Stimulated activated CD8-positive, alpha-beta memory T cell treated with anti-CD3 and anti-CD28 coated beads, Interleukin-15, amount 100 ng/mL, for 48 hours (primary cell): ENCODE measurements at places on chromosomes 12 and 14.

GRCh38 chr14:34180869-34181268 is 230.0 kb upstream of the EGLN3 start:
- DNase-seq, result no peak

- no peak for DNase-seq
These were observed 1201.4 kb upstream of the TMEM132C start for GRCh38 chr12:127065595-127065994.

DNA sequence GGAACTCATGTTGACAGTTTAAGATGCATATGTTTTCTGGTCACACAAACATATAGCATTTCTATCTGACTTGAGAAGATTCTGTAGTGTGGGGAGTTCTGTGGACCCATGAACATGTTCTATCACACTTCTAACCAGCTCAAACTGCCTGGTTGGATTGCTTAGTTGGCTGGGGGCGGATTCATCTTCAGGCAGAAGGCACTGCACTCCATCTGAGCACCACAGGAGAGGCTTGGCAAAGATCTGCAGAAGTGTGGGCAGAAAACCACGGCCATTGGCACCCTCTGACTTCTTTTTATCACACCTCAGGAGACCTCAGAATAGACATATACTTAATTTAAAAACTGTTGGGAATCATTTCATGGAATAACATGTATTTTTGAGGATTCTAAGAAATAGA is 68.5 kb downstream of the LIN7A start:
- DNase-seq, result no peak

DNA sequence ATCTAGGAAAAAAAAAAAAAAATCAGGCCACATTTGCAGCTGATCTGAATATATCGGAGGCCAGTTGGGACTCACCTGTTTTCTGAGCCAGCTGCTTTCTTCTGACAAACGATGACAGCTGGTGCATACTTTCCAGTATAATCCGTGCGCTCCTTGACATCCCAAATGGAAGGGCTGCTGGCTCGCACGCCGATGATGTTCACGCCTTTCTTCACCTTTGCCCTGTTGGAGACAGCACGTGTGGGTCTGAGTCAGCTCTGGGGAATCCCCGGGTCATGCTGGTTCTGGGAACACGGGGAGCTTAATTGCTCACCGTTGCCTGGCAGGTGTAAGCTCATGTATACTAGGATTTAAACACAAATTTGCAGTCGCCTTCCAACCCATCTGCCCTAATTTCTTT is 372.8 kb downstream of the TMEM132D start:
- no peak for DNase-seq

DNA sequence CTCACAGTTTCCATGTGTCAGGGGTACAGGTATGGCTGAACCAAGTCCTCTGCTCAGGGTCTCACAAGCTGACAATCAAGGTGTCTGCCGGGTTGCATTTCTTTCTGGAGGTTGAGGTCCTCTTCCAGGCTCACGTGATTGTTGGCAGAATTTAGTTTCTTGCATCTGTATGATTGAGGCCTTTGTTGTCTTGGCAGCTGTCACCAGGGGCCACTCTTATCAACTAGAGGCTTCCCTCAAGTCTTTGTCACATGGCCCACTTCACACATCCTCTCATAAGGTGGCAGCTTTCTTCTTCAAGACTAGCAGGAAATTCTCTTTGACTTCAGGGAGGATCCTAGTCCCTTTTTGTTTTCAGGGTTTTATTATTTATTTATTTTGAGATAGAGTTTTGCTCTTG is 46.0 kb upstream of the FOS start:
- DNase-seq, result no peak

DNA sequence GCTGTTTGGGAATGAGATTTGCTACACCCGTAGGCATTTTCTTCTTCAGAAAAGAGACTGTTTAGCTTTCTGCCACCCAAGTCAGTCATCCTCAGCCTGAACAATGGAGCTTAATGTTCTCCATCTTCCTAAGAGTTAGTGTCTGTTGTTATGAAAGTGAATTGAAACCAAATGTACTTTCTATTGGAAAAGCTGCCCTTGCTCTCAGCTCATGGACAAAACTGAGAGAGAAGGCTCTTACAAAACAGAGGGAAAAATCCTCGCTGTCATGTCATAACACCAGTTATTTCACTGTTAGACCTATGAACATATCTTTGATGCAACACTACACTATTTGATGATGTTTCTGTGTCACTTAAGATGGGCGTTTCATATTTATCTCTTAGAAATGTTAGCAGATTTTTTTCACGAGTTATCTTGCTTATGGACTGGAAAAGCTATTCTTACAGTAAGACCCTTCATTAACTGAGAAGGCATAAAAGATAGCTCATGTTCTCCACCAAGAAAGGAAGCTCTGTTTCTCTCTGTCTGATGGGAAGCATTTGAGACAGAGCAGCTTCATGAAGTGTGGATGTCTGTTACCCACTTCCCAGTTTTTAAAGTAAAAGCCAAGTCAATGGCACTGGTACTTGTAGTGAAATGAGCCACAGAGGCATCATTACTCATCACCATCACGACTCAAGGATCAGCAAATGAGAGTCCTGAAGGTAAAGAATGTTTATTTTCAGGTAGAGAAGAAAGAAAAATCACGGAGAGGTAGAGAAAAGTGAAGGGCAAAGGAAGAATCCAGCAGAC is 483.9 kb downstream of the ZFP36L1 start:
- no peak for DNase-seq

- DNase-seq, result no peak
These were observed 30.4 kb downstream of the PPP1R13B start for GRCh38 chr14:103816991-103817390.

GRCh38 chr12:27083861-27084394 is 1.6 kb upstream of the C12orf71 start:
- no peak for DNase-seq

DNA sequence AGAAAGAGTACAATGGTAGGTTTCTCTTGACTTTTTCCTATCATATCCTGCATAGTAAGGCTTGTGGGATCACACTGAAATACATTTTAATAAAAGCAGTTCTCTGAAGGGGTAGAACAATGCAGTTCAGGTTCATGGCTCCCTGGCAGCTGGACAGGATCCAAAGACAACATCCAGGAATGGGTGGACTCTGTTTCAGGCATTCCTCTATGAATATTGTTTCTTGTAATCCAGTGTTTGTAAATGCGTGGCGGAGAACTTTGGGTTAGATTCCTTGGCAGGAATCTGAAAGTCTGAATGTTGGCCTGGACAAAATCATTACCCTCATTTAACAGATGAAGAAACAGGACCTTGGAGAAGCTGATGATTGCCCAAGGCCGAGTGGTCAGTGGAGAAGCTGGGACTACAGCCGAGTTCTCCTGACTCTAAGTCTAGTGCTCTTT is 43.5 kb downstream of the SYNE2 start:
- no peak for DNase-seq

DNA sequence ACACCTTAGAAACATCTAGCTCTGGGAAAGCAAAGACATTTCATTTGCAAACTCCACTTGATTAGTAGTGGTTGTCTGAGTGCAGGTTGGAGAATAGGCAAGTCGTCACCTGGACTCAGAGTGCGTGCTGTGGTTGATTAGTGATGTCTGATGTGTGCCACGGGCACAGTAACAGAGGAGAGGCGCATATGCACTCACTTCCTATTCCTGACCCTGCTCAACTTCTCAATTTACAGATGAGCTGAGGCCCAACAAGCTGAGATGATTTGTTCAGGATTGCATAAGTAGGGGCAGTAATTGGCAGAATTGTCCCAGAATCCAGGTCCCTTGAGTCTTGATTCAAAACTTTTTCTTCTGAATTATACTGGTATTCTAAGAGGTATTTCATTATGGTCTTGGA is 44.9 kb downstream of the ADCK1 start:
- DNase-seq, result no peak

GRCh38 chr12:12686925-12687324 is 9.1 kb downstream of the GPR19 start:
- no peak for DNase-seq

GRCh38 chr14:105861985-105862465 is 335.6 kb downstream of the TMEM121 start:
- peak; percentile 15 for DNase-seq

- no peak for DNase-seq
These were observed 639.4 kb upstream of the TBX3 start for GRCh38 chr12:115323223-115323905.

DNA sequence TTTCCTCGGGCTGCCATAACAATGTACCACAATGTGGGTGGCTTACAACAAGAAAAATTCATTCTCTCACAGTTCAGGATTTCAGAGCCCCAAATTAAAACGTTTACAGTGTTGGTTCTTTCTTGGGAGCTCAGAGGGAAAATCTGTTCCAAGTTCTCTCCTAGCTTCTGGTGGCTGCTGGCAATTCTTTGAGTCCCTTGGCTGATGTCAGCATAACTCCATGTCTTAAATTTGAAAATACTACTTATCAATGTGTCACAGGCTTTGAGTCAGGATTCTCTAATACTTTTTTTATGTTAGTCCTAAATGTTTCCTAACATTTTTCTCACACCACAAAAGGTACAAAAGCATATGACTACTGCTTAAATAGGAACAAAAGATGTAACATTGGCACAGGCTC is 198.4 kb upstream of the ATXN7L3B start:
- DNase-seq, result no peak

GRCh38 chr12:57983146-57983857 is 41.9 kb downstream of the ATP23 start:
- DNase-seq, result no peak
